ENCODE measurements at places on chromosomes 7 and 10.

GRCh38 chr7:48299580-48300169, 128.4 kb downstream of the ABCA13 start:
- DNase-seq: peak; percentile 80

GRCh38 chr7:96327429-96327828, 5.5 kb upstream of the SLC25A13 start:
- DNase-seq: no peak

GRCh38 chr10:121598263-121599249, at the start of gene FGFR2:
Gene FGFR2, minus strand, starts transcription at chr10:121598444. Its CDS starts 4,627 bp downstream, at chr10:121593817.
- DNase-seq: peak; percentile 17

DNA sequence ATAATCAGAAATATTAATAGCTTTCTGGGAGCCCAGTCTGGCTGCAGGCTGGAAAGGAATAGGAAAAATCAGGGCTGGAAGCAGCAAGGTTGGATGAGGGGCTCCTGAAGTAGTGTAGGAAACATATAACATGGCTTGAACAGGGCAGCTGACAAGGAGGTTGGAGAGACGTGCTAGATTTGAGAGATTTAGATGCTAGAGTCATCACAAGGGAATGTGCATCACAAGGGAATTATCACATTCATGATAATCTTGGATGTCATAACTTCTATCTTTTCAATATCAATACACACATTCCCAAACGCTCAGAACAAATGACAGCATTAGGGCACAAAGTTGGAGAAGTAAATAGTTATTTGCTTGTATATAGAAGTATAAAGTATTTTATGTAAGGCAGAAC, 120.9 kb upstream of the EGFR start:
- peak; percentile 42 for DNase-seq

- no peak for DNase-seq
Measured at GRCh38 chr7:87092568-87093091, 33.2 kb upstream of the ELAPOR2 start.

GRCh38 chr10:102246261-102246660, 929 bp downstream of the GBF1 start:
- no peak for DNase-seq

- DNase-seq: peak; percentile 96
Measured at GRCh38 chr7:102044984-102045673, 227.7 kb downstream of the CUX1 start.

DNA sequence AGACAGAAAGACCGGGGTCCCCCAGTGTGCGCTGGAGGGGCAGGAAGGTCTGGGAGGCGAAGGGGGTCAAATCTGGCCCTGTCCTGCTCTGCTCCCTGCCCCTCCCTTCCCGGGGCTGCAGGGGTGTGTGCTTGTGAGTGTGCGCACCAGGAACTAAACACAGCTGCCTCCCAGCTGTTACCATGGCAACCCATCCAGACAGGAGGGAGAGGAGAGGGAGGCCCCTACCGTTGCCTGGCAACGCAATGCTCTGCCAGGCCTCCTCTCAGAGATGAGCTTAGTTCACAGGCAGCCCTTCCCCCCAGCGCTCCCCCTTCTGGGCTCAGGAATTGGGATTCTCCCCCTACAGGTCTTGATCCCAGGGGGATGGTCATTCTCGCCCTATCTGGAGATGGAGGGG, 6.1 kb downstream of the NYAP1 start:
- peak; percentile 83 for DNase-seq

- peak; percentile 99 for DNase-seq
Measured at GRCh38 chr7:95213809-95214492, 110.4 kb downstream of the PON1 start.

GRCh38 chr7:34837801-34838201, 179.8 kb downstream of the NPSR1 start:
- no peak for DNase-seq

DNA sequence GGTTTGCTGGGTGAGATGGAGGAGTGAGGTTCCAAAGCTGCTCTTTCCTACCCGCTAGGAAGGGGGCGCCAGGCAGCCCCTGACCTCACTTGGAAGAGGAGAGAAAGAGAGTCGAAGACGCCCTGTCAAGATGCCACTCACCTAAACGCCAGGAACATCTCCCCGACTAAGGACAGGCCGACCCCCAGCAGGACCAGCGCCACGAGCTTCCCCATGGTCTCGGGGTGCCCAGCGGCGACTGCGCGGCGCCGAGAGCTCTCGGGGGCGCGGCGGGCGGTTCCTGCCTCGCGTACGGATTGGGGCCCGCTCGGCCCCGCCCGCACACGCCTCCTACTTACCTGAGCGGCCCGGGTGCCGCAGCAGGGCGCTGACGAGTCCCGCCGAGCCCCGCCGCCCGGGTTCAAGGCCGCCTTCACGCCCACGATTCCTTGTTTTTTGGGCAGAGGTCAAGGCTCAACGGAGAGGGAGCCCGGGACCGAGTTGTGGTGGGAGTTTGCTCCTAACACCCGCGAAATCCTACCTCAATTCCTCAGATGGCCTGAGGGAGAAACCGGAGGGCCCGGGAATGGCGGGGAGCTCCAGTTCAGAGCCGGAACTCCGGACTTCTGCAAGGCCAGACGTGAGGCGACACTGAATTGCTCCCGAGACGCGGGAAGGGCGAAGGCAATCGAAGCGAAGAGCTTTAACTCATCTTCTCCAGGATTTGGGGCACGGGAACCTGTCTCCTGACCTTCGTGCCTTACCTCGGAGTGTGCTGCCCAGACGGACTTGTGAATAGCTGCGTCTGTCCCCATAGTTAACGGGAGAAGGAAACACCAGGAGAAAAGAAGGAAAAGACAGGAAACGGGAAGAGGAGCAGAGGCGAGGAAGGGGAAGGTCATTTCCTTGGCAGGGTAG, at the start of gene PON3:
Gene PON3 (minus strand): TSS at position 240 of the 897 bp plus-strand sequence. CDS start 25 bp downstream, at position 215.
- no peak for DNase-seq

GRCh38 chr10:63169624-63170023, 36.5 kb downstream of the NRBF2 start:
- DNase-seq: no peak

- no peak for DNase-seq
Measured at GRCh38 chr10:76388321-76389023, 957.0 kb downstream of the LRMDA start.

DNA sequence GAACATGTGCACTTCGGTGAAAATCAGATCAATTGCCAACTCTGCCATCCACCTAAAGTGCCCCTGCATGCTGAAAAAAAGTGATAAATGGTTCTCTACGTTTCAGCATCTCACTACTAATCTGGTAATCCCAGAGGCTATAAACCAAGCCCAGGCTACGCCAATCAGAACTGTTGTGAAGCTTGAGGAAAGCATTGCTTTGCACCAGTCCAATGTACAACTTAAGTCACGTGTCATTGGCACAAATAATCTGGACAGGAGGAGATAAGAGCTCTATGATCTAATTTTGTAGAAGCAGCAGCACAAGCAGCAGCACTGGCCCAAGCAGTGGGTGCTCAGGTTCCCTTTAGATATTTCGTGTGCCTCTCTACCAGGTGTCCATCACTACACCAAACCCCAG, 4.4 kb upstream of the EGR2 start:
- no peak for DNase-seq

DNA sequence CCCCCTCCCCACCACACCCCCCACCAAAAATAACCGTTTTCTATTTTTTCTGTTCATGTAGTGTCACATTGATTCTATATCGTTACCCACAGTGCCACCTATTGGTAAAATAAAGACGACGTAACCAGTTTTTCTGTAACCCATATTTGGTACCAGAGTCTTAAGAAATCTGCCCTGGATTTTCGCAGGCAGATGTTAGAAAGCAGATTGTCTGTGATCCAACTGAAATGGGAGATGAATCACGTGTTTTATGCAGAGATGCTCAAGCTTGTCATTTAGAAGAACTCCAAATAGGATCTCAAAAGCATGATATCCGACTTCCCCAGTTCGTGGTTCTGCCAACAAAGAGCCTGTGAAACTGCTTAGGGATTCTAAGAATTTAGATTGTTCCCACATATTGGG, 261.1 kb upstream of the CSTF2T start:
- DNase-seq: peak; percentile 84

DNA sequence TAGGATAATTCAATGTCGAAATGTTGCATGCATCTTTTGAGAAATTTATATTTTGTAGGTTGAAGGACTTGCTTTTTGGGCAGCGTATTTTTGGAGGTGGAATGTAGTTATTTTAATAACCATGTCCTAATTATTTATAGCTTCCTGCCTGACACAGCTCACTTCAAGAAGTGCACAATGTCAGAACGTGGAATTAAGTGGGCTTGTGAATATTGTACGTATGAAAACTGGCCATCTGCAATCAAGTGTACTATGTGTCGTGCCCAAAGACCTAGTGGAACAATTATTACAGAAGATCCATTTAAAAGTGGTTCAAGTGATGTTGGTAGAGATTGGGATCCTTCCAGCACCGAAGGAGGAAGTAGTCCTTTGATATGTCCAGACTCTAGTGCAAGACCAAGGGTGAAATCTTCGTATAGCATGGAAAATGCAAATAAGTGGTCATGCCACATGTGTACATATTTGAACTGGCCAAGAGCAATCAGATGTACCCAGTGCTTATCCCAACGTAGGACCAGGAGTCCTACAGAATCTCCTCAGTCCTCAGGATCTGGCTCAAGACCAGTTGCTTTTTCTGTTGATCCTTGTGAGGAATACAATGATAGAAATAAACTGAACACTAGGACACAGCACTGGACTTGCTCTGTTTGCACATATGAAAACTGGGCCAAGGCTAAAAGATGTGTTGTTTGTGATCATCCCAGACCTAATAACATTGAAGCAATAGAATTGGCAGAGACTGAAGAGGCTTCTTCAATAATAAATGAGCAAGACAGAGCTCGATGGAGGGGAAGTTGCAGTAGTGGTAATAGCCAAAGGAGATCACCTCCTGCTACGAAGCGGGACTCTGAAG, 620 bp downstream of the ZRANB1 start:
- peak; percentile 28 for DNase-seq

DNA sequence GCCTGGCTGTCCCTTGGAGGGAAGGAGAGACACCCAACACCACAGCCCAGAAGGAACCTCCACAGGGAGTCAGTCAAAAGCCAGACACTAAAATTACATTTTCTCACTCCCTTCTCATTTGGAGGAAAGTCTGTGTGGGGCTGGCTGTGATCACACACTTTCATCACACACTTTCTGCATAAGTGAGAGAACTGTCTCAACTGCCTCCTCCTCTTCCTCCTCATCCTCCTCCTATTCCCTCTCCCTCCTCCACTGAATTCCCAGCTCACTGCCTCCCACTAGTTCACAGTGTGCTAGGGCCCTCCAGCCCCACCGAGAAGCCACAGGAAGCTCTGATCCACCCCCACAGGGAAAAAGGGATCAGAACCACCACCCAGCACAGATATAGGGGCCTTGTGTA, 91.6 kb downstream of the KCNMA1 start:
- DNase-seq: no peak

GRCh38 chr10:62610649-62611229, 193.8 kb upstream of the ADO start:
- peak; percentile 57 for DNase-seq

GRCh38 chr10:21280971-21281572, 244.4 kb downstream of the SKIDA1 start:
- DNase-seq: no peak

DNA sequence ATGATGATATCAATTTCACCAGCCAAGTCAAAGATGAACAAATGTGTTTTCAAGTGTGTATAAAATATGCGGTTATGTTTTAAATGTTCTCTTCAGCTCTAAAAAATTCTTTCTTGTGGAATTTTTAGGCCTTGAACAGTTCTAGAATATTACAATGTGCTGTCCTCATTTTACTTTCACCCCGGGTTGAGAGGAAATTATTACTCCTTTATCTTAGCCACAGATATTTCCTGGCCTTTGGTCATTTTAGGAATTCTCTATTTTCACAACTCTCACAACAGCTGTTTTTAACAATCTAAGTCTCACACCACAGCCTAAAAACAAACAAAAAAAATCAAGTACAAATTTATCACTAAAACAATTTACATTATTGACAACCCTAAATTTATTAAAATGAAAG, 112.2 kb upstream of the HGF start:
- no peak for DNase-seq

DNA sequence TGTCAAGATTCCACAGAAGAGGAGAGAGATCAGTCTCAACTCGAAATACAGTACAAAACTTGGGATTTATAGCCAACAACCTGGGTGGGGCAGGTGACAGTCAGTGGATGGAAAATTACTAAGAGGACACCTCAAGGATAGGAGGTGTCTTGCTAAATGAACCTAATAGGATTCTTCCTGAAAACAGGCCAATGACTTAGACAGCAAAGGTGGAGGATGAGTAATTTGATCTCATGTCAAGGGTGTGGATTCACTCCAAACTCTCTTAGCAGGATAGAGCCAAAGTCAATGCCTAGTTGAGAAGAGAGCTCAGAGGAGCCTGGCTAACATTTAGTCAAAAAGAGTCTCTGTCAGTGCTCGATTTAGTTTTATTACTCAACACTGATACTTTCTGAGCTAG, 106.7 kb upstream of the INSYN2A start:
- DNase-seq: no peak

DNA sequence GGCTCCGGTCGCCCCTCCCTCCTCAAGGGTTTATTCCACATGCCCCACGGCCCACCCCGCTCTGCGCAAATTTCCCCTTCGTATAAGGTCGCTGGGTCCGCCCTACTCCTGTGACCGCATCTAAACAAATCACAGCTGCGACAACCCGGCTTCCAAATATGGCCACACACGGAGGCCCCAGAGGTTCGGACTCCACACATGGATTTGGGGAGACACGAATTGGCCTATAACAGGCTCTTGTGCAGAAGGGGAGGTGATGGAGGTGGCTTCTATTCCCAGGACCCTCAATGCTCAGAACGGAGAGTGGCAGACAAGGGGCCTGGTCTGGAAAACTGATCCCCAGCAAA, 90.1 kb downstream of the FOXL3 start:
- DNase-seq: no peak

GRCh38 chr10:11975795-11976194, 66.8 kb downstream of the UPF2 start:
- no peak for DNase-seq

DNA sequence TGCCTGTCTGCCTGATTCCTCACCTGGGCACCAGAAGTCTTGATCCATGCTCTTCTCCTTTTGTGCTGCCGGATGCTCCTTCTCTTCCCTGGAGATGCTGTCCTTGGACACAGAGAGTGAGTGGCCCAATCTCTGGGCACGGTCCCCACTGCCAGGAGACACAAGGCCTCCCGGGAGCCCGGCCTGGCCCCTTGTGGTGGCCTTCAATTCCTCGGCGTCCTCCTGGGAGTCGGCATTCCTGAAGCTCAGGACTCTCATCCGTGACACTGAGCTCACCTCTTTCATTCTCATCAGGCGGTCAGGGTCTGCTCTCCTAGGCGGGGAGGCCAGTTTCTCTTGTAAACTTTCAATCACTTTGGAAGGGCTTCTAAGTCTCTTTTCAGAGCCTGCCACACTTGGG, 33.3 kb downstream of the JCAD start:
- no peak for DNase-seq

- peak; percentile 24 for DNase-seq
Measured at GRCh38 chr7:88001744-88002530, 67.9 kb downstream of the ADAM22 start.

DNA sequence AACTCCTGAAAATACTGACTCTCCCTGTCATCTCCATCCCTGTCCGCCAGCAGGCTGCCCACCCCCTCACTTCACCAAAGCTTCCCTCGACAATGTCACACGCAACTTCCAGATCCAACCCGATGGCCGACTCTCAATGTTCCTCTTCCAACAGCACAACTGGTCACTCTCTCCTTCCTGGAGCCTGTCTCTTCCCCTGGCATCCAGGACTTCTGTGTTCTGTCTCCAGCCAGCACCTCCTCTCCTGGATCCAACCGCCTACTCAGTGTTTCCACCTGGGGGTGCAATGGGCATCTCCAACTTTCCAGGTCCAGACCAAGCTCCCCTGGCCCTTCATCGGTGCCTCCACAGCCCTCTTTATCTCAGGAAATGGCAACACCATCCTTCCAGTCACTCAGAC, 8.6 kb downstream of the CPA5 start:
- DNase-seq: no peak
